GM12878 (cell line): ENCODE measurements at places on chromosomes 2 and 18.

DNA sequence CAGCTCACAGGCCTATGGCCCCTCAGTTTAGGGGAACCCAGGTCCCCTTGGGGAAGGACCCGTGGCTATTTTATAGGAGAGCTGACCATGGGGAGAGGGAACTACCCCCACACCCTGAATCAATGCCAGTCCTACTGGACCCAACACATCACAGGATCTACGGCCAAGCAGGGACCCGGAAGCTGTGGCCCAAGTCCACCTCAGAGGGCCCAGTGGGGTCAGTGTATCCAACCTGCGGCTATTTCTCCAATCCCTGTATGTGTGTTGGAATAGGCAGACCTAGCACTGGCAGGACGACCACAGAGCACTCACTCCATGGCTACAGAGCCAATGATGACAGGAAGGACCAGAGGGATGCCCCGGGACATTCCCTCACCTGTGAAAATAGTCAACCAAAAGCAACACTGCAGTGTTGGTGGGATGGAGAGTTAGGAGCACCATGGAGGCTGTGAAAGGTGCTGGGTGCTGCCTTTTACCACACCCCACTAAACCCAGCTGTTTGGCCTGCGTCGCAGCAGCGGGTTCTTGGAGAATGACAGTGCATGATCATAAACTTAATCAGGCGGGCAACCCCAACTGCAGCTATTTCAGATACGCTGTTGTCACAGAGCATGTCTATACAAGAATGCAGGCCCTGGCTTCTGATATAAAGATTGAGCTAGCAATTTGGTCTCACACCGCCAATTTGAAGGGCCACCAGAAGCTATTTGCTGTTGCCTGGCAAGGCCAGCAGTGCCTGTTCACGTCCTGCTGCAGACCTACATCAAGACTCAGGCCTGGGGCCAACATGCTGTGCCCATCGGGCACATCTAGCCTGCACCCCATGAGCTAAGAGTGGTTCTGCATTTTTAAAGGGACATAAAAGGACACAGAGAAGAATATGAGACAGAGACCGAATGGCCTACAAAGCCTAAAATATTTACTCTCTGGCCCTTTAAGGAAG lies 110.4 kb downstream of the EIPR1 start:
- DNase-seq, result no peak

DNA sequence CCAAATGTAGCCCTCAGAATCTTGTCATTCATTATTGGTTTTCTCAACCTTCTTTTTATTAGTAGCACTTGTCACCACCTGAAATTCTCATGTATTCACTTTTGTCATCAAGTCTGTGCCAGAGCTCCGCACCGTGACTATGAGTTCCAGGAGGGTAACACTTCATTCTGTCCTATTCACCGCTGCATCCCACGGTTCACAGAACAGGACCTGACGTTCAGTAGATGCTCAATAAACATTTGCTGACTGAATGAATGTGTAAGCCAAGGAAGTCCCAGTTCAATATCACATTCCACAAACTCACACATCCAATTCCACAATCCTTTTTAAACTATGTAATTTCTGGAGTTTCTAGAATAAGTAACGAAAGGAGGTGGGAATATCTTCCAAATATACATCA lies 65.5 kb downstream of the MOGAT1 start:
- DNase-seq, result no peak

DNA sequence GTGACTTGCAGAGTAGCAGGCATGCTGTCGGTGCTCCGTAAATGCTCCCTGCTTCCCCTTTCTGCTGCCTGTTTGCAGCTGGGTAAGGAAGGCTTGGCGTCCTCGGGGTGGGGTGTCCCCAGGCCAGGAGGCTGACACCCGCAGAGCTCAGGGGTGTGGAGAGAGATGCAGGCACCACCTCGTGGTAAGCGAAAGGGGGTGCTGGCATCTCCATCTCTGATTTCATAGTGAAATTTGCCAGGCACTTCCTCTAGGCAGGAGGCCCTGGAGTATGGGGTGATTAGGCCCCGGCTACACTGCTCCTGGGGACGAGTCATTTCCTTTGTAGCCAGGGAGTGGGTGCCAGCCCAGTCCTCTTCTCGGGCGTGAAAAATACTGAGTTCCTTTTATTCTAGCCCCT lies 160.4 kb downstream of the KLHL29 start:
- DNase-seq, result no peak

DNA sequence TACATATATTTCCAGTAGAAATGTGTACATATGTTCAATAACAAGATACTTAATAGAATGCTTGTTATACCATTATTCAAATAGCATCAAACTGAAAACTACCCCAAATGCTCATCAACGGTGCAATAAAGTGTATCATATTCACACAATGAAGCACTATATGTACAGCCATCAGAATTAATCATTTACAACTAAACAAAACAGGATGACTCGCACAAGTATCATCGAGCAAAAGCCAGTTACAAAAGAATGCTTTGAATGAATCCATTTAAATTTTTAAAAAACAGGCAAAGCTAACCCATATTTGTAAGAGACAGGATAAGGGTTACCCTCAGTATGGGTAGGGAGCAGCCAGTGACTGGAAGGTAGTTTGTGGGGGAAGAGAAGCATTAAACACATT lies 132.8 kb upstream of the PDE1A start:
- no peak for DNase-seq

GRCh38 chr2:26076001-26076587 lies 42.2 kb downstream of the RAB10 start:
- no peak for DNase-seq

GRCh38 chr2:61759718-61760117 lies 94.1 kb downstream of the FAM161A start:
- no peak for DNase-seq

DNA sequence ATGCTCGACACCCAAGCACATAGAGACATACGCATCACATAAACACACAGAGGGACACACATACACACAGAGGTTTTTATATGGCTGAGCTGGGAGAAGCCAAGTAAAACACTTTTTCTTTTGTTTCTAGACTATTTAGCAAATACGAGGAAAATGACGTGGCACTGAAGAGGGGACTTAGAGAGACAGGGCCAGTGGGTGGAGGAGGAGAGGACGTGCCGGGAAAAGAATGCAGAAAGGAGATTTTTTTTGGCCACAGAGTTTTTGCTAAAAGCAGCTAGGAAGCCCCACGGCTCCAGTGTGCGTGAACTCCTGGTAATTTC lies 168.5 kb upstream of the KLF7 start:
- DNase-seq, result no peak

GRCh38 chr2:75703589-75704287 lies 7.0 kb downstream of the GCFC2 start:
- DNase-seq, result no peak

DNA sequence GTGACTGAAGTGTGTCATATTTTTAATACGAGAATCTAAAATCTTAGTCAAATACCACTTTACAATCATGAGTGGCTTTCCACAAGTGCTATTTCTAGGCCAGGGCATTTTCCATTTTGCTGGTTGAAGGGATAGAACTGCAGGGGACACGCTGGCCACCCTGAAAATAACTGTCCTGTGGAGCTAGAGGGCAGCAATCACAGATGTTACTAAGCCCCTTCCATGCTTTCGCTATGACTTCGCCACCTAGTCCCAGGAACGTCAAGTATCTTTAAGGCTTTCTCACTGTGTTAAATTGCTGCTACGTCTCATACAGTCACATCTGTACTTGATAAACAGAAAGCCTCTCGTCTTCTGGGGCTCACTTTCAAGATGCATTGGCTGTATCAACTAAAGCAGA lies 171.8 kb downstream of the CDH2 start:
- DNase-seq, result no peak

- DNase-seq, result no peak
These were observed 23.1 kb downstream of the DTNB start for GRCh38 chr2:25650256-25650655.

DNA sequence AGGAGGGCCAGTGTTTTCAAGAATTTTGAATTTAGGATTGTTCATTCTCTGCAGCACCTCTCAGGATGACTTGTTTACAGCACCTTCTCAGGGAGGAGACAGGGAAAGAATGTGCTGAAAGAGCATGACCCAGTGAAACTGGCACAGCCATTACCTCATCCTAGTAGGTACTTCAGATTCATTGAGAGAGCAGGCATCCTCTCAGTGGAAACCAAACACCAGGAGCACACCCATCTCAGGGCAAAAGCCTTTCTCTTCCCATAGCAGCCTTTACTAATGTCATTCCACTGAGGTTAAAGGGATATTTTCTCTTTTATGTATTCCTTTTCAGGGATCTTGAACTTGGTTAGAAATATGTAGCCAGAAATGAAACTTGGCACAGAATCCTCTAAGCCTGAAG lies 2.6 kb downstream of the MAP2 start:
- no peak for DNase-seq

DNA sequence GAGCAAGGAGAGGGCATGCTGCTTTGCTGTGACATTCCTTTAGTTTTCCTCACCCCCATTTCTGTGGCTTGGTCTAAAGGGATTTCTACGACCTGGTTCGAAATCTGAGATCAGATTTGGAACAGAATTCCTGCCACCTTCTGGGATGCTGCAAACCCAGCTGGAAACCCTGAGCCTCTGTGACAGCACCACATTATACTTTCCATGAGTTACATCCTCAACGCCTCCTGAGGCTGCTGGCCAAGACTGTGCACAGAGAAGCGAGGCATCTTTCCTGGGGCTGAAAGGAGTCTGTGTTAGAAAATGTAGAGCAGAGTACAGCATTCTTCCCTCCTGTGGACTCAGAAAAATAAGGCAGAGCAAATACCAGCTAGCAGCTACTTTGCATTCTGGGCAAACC lies 138.1 kb upstream of the CHAC2 start:
- no peak for DNase-seq

GRCh38 chr2:207772081-207772843 lies 2.6 kb upstream of the FZD5 start:
- no peak for DNase-seq

- no peak for DNase-seq
These were observed 76.6 kb upstream of the ITGA4 start for GRCh38 chr2:181380581-181380980.

GRCh38 chr2:229635371-229635680 lies 79.0 kb downstream of the DNER start:
- no peak for DNase-seq

- DNase-seq, result no peak
These were observed 39.4 kb downstream of the HRH4 start for GRCh38 chr18:24499814-24500213.

DNA sequence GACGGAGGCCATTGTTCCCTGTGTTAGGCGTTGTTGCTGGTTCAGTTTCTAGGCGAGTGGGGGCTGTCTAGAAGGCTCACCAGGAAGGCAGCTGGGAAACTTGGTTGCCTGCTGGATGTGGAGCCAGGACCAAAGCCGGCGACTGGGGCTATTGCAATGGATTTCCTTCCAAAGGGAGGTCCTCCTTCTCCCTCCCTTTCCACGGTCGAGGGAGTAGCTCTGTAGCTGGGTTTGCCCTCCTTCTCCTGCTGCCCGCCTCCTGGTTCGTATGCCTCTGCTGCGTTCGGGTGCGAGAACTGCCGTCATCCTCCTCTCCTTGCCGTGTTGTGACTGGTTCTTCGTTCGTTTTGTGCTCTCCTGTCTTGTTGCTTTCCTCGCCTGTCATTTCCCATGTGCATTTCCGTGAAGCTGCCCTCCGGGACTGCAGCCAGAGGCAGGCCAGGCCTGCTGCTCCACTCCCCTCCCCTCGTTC lies 203.4 kb downstream of the NEDD4L start:
- no peak for DNase-seq

DNA sequence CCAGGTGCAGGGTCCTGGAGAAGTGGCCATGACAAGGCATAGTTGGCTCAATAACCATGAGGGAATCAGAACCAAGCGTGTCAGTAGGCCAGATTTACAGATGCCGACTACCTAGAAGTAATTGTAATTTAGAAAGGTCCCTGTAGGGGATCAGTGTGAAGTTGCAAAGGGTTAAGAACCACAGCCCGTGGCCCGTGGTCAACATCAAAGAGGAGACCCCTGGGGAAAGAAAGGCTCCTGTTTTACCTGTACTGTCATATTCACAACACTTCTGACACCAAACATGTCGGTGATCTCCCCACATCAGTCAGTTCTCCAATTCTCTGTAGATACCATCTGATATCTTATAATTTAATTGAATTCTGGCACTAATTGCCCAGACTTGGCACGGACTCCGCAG lies 31.0 kb downstream of the SP100 start:
- no peak for DNase-seq

- no peak for DNase-seq
These were observed 120.3 kb downstream of the NOL10 start for GRCh38 chr2:10569460-10569859.

- no peak for DNase-seq
These were observed 587 bp downstream of the MEIS1 start for GRCh38 chr2:66435549-66435875.

DNA sequence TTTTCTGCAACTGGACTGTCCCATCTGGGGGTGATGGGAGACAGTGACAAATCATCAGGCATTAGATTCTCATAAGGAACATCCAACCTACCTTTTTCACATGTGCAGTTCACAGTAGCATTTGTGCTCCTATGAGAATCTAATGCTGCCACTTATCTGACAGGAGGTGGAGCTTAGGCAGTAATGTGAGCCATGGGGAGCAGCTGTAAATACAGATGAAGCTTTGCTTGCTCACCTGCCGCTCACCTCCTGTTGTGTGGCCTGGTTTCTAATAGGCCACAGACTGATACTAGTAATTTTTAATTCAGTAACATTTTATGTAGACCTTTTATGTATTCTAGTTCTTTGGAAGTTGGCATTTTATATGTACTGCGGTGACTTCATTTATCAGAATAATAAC lies 180.1 kb upstream of the SPOPL start:
- no peak for DNase-seq

DNA sequence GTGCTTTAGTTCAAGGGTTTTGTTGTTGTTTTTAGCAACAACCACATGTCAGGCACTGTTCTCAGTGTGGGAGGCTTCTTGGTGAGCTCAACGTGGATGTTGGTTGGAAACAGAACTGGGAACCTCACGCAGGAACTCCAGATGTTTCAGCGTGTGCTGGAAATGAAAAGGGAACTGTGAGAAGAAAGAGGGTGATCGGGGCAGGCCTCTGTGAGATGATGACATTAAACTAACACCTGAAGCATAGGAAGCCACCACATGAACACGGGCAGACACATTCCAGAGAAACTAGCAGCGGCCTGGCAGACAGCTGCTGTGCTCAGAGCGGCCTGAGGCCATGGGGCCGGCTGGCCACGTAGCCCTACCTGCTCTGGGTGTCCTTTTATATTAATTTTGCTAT lies 66.4 kb downstream of the COA5 start:
- DNase-seq, result no peak

- DNase-seq, result no peak
These were observed 120.8 kb upstream of the STK17B start for GRCh38 chr2:196291873-196292800.

- DNase-seq, result no peak
These were observed 391.1 kb upstream of the MEX3C start for GRCh38 chr18:51588616-51589015.

- no peak for DNase-seq
These were observed 572.6 kb downstream of the TRIB2 start for GRCh38 chr2:13289310-13289709.

DNA sequence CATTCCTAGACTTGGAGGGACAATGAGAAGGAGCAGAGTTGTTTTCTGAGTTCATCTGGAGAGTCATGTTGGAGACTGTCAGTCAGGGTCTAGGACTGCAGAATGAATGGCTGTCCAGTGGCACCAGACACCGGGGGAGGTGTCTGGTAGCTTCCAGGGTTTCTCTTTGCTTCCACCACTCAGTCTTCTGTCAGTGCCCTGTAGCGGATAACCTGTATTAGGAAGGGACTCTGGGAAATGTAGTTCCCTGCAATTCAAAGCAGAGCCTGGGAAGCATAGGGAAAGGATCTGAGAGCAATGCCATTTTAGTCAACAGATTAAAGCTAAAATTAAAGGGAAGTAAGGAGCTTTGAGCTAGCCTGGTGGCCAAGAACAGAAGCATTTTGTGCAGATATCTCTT lies 257.9 kb downstream of the THSD7B start:
- no peak for DNase-seq

- no peak for DNase-seq
These were observed 11.8 kb downstream of the PMAIP1 start for GRCh38 chr18:59911600-59911999.
